Bladder microvascular endothelial cell (primary cell): ENCODE measurements at places on chromosomes 12 and 14. TPM values are rescaled to one million over a fixed set of nuclear protein-coding genes. Genes with fewer than 3 reads are reported as not detected.

The TRPV4 gene
- 0.49 and 1.9 TPM in 2 replicates for total RNA-seq

The SERPINA1 gene
- not detected in 2 replicates for total RNA-seq

The OTUB2 gene
- 0.49 and 1.2 TPM in 2 replicates for total RNA-seq

The MGAT4C gene
- total RNA-seq = 0.06 TPM in 1 of 2 replicates, not detected in the other

The ACOT6 gene
- not detected in 2 replicates for total RNA-seq

The INHBC gene
- not detected in 2 replicates for total RNA-seq

The TAS2R8 gene
- total RNA-seq = not detected in 2 replicates

The ACOT4 gene
- 0.49 and 0.76 TPM in 2 replicates for total RNA-seq

The SSPN gene
- under 0.01 and 1.2 TPM in 2 replicates for total RNA-seq

The SYT1 gene
- total RNA-seq = 3.6 and 28.8 TPM in 2 replicates

The PPP1R1A gene
- not detected in 2 replicates for total RNA-seq

The BLOC1S1 gene
- 47.5 and 72.9 TPM in 2 replicates for total RNA-seq

The TAS2R10 gene
- total RNA-seq = 0.16 and 0.76 TPM in 2 replicates

The APOLD1 gene
- 15.5 and 22.0 TPM in 2 replicates for total RNA-seq

The SLC39A5 gene
- 0.38 TPM in 1 of 2 replicates, not detected in the other for total RNA-seq

The UNC79 gene
- 0.06 TPM in 1 of 2 replicates, not detected in the other for total RNA-seq

The RNU4-1 gene
- total RNA-seq = under 0.01 TPM in 1 of 2 replicates, not detected in the other

The KLHL33 gene
- total RNA-seq = under 0.01 TPM in 2 replicates

The CCDC85C gene
- total RNA-seq = 11.5 and 15.6 TPM in 2 replicates

The MSI1 gene
- total RNA-seq = not detected in 2 replicates

The ACIN1 gene
- 48.9 and 102 TPM in 2 replicates for total RNA-seq

The GARIN6 gene
- total RNA-seq = not detected in 2 replicates
